ENCODE measurements at places on chromosomes 13 and 19.

DNA sequence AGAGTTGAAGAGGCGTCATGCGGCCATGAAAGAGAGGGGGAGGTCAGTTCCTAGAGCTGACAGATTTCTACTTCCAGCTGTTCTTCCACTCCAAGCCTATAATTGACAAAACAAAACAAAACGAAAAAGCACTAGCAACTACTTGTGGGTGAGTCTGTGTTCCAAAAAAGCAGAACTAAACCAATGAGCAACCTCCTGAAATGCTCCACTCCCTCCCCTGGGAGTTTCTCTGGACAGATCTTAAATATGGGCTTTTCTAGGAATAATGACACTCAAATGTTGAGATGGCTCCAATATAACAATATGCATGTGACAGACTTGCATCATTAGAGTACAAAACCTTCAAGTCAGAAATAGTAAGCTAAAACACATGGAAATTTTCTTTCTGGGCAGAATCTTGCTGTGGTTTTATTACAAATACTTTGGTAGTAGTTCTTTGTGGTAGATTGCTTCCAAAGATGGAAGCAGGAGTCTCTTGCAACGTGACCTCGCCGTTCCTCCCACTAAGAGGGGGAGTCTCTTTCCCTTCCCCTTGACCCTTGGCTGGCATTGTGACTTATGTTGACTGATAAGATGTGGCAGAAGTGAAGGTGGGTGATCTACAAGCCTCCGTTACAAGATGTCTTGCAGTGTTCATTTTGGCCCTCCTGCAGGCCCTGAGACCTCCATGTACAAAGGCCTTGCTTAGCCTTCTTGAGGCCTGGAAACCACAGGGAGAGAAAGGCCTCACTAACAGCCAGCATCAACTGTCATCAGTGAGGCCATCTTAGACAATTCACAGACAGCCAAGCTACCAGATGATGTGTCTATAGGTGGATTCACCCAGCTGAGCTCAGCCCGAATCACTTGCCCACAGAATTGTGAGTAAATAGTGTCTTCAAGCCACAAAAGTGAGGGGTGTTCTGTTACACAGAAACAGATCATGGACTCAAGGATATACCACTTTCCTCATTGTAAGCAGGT is 173.1 kb upstream of the RFC3 start:
- peak; percentile 15 for DNase-seq

GRCh38 chr13:24304620-24305019 is 4.8 kb upstream of the C1QTNF9 start:
- no peak for DNase-seq

- no peak for DNase-seq
Measured at GRCh38 chr13:100124265-100124664, 35.4 kb downstream of the PCCA start.

- no peak for DNase-seq
Measured at GRCh38 chr19:408902-409515, at the start of gene C2CD4C. Gene C2CD4C (minus strand): TSS chr19:409147. CDS start chr19:408361, 786 bp downstream.

DNA sequence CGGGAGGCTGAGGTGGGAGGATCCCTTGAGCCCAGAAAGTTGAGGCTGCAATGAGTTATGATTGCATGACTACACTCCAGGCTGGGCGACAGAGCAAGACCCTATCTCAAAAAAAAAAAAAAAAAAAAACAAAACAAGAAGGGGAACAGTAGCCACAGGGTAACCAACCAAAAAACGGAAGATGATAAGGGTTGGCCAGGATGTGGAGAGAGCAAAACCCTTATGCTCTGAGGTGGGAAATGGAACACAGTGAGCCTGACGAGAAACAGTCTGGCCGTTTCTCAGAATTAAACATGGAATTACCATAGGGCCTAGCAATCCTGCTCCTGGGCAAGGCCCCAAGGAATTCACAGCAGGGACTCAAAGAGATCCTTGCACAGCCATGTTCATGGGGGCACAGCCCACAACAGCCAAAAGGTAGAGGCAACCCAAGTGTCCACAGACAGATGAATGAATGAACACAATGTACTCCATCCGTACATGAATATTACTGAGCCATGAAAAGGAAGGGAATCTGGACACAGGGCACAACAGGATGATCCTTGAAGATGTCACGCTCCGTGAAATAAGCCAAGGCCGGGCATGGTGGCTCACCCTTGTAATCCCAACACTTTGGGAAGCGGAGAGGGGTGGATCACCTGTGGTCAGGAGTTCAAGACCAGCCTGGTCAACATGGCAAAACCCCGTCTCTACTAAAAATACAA is 11.3 kb downstream of the NMRK2 start:
- DNase-seq: no peak

DNA sequence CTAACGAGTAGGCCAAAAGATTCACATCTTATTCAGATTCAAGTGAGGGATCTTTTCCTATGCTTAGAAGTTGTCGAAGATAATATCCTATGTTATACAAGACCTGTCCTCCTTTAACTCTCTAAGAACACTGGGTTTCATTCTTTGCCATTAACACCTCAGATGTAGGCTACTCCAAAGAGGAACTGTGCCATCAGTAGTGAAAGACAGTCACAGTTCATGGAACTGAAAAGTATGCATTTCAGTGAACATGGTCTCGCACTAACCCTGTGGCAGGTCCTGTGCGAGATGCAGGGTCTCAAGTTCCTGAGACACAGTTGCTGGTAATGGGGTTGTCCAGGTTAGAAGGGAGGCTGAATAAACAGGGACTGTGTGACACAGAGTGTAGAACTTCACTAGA is 4.1 kb downstream of the LGALS16 start:
- no peak for DNase-seq

- DNase-seq: no peak
Measured at GRCh38 chr19:15294561-15294990, 37.8 kb downstream of the BRD4 start.

GRCh38 chr13:80235166-80235966 is 105.6 kb downstream of the SPRY2 start:
- no peak for DNase-seq

DNA sequence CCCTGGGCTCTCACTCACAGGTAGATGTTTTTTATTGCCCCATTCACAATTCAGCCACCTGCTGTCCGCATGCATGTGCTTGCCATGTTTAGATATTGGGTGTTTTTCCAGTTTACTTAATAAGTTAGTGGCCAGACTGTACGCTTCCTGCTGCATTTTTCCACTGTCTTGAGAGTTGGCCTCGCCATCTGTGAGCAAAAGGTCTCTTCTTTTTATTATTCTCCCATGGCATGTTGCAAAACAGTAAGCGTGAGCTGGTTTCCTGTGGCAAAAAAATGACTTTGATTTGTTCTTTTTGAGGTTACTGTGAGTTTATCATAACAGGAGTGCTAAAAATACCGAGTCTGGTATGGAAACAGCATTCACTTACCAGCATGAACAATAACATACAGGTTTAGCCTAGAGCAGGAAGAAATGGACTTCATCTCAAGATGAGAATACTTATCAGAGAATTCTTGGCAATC is 46.0 kb downstream of the SAE1 start:
- no peak for DNase-seq

DNA sequence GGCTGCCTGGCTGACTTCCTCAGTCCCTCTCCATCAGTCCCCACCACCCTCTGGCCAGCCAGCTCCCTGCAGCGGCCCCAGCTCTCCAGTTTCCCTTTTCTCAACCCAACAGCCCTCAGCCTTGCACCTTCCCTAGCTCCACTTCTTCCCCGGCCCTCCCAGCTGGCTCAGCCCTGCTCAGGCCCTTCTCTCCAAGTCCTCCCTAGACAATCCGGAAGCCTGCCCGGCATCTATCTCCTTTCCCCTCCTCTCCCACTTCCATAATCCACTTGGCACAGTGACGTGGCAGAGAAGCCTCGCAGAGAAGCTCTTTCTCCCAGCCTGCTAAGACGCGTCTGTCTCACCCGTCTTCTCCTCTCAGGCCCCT is 1.1 kb downstream of the UBXN6 start:
- DNase-seq: peak; percentile 43

DNA sequence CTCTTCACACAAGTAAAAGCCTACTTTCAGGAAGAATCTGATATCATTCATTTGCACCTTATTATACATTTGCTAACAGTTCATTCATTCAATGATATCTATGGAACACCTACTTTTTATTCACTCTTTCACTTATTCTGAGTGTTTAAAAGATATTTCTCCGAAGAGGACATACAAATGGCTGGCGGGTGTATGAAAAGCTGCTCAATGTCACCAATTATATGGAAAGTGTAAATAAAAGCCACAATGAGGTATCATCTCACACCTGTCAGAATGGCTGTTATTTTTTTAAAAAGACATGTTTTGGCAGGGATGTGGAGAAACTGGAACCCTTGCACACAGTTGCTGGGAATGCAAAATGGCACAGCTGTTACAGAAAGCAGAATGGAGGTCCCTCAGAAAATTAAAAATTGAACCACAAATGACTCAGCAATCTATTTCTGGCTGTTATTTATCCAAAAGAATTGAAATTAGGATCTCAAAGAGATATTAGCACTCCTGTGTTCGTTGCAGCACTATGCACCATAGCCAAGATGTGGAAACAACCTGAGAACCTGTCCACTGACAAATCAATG is 127.6 kb upstream of the IRS2 start:
- no peak for DNase-seq

- DNase-seq: no peak
Measured at GRCh38 chr13:27744801-27745200, 47.5 kb upstream of the GSX1 start.

GRCh38 chr13:44096901-44097300 is 217.2 kb downstream of the LACC1 start:
- DNase-seq: no peak

GRCh38 chr19:14475251-14476073 is at the start of gene PTGER1:
Gene PTGER1 (minus strand): TSS chr19:14475354. CDS start chr19:14474320, 1,034 bp downstream.
- DNase-seq: peak; percentile 53

DNA sequence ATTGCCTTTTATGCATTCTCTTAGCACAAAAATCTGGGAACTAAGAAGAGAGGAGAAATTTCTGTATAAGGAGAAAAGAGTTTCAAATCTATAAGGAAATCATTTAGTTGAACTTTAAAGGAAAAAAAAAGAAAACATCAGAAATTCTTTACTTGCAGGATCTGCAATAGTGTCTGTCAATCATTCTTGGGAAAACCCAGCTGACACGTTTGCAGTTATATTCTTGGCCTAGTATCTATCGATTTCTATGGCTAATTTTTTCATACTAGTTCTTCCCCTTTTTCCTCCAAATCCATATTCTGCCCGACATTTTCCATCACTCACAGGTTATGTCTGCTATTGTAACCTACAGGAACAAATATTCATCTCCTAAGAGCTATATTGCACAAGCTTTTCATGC is 160.7 kb downstream of the ABCC4 start:
- DNase-seq: no peak

- DNase-seq: no peak
Measured at GRCh38 chr19:16402041-16402440, 69.7 kb downstream of the EPS15L1 start.

GRCh38 chr13:114124921-114125320 is 7.5 kb downstream of the RASA3 start:
- no peak for DNase-seq

DNA sequence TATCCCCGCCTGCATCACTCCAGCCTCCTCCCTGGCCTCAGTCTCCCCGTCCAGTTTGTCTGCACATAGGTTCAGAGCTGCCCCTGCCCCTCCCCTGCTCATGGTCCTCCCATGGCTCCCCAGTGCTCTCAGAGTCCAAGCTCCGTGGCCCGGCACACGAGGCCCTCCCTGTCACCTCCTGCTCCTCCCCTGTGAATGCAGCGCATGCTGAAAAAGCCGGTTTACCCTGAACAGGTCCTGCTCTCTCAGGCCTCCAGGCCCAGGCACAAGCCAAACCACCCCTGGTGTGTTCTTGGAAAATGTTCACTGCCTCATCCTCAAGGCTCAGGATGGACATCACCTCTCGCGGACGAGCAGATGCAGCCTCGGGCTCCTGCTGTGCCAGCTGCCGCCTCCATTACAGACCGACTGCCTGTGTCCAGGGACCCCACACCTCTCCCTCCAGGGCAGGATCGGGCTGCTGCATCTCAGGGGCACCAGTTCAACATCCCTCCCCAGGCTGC is 13.0 kb downstream of the EMP3 start:
- no peak for DNase-seq

DNA sequence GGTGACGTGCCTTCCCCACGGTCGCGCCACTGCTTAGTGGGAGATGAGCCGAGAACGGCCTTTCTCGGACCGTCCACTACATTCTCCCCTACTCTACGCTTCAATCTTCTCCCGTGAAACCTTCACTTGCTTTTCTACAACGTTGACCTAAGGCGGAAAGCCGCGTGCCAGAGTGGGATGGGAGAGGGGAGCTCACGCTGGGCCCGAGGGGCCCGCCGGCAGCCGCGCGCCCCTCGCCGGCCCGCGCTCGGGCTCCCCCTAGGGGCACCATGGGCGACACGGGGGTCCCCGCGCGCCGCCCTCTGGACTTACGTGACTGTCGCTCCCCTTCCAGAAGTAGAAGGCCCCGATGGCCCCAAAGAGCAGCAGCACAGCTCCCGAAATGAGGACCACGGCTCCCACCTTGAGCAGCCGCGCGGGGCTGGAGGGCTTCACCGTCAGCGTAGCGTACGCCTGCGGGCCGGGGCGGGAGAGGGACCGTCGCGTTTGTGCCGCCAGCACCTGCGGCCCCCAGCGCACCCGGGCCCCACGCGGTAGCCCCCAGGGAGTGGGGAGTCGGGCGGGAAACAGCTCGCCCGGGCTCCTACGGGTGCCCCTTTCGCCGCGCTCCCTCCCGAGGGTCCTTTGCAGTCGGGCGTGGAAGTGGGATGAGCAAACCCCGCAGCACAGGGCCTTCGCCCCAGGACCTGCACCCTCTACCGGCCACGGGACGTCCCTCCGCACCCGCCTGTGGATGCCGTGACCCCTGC is 727 bp downstream of the CNMD start:
- DNase-seq: no peak

DNA sequence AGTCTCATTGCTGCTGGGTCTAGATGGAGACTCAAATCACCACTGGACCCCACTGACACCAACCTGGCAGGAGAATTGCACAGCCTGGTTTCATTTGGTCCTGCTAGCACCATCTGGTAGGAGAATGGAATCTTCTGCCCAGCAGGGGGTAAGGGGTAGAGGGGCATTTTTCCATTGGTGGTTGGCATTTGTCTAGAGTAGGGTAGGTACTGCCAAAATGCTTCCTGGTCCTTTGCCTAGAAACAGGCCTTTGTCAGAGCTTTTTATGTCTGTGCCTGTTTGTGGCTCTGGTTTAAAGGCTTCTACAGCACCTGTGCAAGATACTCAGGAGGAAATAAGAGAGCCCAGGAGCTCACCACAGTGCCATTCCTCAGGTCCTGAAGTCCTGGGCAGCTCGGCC is 121.3 kb downstream of the KCTD12 start:
- no peak for DNase-seq

Data from SK-N-DZ (cell line).